ENCODE measurements at places on chromosomes 2 and 18.

DNA sequence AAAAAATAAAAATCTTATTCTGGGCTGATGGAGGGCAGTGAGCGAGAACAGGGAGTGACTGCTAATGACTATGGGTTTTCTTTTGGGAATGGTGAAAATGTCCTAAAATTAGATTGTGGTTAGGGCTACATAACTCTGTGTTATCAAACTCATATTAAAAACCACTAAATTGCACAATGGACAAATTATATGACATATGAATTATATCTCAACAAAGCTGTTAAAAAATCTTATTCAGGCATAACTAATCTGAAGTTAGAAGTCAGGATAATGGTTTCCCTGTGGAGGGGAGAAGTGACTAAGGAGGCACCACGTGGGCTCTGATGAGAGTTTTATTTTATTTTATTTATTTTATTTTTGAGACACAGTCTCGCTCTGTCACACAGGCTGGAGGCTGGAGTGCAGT lies 32.1 kb upstream of the DPP4 start:
- no peak for DNase-seq

- DNase-seq, result no peak
Observed at GRCh38 chr18:78207942-78208341, 771.7 kb upstream of the SALL3 start.

DNA sequence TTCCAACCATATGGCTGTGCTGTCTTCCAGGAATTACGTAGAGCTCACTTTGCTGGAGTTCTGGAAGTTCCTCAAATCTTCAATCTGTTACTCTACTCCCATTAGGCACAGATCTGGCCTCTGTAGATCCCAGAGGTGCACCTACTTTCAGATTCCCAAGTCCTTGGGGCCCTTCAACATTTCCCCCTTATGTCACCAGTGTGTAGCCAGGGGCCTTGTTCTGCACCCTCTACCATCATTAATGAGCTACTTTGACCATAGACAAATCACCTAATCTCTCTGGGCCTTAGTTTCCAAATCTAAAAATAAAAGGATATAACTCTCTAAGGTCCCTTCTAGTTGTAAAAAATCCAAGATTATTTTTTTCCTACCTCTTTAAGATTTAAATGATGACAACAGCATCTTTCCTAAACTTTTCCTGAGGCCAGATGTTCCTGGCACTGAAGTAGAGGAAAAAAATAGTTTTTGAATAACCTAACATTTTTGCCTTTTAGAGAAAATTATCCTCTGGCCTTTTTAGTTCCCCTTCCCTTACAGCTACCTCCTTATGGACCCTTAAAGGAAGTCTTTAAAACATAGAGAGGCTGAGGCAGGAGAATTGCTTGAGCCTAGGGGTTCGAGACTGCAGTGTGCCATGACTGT lies 31.0 kb upstream of the WIPF1 start:
- DNase-seq, result no peak

GRCh38 chr2:210158236-210158635 lies 13.0 kb downstream of the KANSL1L start:
- DNase-seq, result no peak

DNA sequence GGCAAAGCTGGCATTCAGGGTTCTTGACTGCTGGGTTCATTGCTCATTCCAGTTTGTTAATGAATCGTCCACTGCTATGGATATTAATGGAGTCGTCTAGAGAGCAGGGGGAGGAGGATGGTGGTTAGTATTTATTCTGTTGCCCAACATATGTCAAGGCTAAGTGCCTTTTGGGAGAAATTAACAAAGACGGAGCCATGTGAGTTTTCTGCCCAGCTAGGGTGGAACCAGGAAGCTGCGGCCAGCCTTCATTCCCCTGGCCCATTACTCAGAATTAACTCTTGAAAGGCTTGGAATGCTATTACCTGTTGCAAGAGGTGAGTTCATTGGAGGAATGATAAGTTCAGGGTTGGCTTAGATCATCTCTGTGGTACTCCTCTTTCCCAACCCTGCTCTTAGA lies 19.3 kb downstream of the IGFBP2 start:
- no peak for DNase-seq

GRCh38 chr2:60834270-60834717 lies 47.1 kb upstream of the REL start:
- DNase-seq, result no peak

DNA sequence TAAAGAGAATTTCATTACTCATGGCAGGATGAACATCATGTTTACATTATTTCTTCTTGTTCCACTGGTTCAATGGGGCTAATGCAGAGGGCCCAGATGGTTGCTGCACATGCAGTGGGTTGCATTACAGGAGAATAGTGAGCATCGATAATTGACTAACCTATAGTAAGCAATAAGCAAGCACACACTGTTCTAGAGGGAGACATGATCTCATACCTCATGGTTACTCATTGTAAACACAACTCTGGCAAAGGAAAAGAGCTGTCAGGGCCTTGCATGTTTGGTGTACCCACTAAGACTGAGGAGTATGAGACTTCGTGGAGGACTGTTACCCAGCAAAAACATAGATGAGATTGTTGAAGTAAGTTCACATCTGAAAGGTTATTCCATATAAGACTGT lies 885.6 kb upstream of the VRK2 start:
- no peak for DNase-seq

DNA sequence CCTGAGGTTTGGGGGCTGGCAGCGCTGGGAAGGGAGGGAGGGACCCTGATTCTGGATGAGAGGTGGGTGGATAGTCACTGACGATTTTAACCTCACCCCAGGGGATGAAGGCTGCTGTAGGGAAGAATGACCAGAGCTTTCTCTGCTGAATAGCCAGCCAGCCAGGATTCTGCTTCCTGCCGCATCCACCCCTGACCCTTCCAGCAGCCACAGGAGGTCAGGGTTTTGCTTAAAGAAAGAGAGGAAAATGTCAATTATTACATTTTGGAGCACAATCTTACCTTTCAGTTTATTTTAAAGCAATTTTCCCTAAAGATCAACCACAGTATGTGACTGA lies 217.7 kb downstream of the GBX2 start:
- DNase-seq, result no peak

DNA sequence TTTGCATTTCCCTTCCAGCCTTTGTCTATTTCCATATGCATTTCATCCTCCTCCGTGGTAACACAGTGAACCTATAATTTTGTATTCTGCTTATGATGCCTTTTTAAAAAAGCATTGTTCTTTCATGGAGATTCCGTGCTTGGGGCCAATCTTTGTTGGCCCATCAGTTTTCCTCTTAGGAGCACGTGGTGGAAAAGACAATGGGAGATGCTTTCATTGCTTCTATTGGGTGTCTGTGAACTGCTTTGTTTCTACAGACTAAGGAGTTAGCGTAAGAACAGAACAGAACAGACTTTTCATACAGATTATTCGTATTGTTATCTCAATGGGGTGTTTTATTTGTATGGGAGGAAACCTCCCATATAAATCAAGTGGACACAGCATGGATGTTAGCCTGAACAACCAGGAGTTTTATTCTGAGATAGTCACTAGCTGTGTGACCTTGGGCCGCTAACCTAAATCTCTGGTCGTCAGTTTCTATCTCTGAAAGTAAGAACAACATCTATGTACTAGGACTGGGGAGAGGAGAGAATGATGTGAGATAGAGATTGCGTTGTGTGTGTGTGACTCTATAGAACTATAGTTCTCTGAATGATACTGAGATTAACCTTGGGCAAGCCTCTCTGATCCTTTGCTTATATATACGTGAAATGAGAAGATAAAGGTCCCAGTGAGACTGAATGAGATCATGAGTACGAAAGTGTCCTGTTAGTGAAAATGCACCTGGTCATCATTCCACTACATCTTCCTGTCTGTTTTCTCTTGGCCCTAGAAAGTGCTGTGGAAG lies 22.9 kb upstream of the YWHAQ start:
- no peak for DNase-seq

DNA sequence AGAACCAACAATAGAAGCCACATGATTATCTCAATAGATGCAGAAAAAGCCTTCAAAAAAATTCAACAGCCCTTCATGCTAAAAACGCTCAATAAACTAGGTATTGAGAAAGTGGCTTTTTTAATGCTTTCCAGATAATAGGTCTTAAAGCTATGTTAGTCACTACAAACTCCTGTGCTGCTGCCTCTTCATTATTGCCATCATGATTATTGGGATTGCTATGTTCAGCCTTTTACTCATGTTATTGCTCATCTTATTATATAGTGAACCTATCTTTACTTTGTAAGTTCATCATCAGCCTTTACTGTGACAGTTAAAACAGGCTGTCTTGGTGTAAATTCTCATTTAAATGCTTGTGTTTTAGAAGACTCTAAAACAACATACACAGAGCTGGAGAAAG lies 1557.2 kb upstream of the ZEB2 start:
- DNase-seq, result no peak

- no peak for DNase-seq
Observed at GRCh38 chr2:172135446-172135845, 32.7 kb upstream of the DLX2 start.

DNA sequence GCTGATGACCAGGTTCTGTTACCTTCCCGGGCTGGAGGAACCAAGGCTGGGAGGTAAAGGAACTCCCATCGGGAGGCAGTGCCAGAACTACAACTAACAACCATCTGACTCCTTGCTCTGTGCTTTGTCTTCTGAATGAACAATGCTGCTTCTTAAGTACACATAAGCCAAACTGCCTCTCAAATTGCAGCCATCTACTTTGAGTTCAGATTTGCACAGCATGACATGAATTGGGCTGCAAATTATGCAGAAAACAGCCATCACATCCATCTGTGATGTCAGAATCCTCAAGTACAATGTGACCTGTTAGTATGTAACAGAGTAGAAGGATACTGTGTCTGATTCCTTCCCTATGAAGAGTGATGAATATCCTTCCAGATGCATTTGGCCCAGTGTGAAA lies 290.6 kb downstream of the ZNF521 start:
- DNase-seq, result no peak

- DNase-seq, result no peak
Observed at GRCh38 chr2:129780316-129781270, 198.9 kb upstream of the RAB6C start.

DNA sequence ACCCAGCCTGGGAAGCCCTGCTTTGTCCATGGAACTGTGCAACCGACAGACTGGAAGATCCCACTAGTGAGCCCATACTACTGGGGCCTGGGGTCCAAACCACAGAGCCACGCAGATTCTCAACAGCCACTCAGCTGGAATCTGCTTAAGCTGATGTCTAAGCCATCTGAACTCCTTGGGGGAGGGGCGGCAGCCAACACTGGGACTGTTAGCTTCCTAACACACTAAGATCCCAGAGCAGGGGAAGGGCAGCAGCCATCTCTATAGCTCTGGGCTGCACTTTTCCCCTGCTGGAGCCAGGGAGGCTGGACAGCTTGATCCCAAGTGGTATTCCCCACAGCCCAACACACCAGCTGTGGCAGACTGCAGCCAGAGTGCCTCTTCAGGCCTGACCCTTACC lies 118.3 kb downstream of the RPRM start:
- no peak for DNase-seq

- no peak for DNase-seq
Observed at GRCh38 chr2:30738141-30738911, 68.9 kb downstream of the CAPN13 start.

Data from naive thymus-derived CD8-positive, alpha-beta T cell (primary cell).